ENCODE measurements at places on chromosomes 16 and 17.
A peak's percentile ranks its signal among the peaks of the same experiment; 100 is the strongest.

DNA sequence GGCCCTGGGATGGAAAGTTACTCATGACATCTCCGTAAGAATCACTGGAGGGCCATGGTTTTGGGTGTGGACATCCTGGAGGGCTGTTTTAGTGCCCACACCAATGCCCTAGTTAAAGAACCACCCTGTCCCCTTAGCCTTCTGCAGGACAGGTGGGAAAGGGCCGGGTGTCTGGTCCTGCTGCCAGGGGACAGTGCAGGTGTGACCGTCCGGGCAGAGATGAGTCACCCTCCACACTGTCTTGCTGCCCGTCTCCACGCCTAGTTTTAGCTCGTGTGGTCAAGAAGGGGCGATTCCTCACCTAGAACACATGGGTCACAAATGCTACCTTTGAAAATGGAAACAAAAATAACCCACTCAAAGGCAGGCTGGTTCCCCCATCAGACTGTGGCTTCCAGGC lies 17.0 kb downstream of the CEP295NL start:
- DNase-seq = no peak

GRCh38 chr17:1012823-1013728 lies 16.1 kb downstream of the TIMM22 start:
- no peak for DNase-seq

DNA sequence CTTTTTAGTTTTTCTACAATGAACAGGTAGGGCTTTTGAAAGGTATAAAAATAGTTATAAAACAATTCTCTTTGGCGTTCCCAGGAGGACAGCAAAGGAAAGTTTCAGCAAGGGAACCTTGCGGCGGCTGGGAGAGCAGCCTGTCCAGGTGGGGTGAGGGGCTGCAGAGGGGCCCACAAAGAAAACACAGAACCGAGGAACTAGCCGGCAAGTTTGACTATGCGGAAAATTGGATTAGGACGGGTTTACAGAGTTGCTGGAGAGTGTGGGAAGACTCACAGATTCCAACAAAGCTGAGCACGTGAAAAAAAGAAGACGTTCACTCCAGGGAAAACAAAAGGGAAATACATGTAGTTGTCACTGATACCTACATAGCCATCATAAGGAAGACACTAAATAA lies 40.2 kb upstream of the METTL16 start:
- no peak for DNase-seq

GRCh38 chr16:78984887-78985464 lies 615.6 kb downstream of the MAF start:
- DNase-seq = no peak

GRCh38 chr17:1555651-1556471 lies 6.7 kb downstream of the PITPNA start:
- DNase-seq = no peak

GRCh38 chr17:17770632-17771044 lies 66.1 kb downstream of the SREBF1 start:
- no peak for DNase-seq

GRCh38 chr16:86410081-86410480 lies 100.2 kb upstream of the FOXF1 start:
- DNase-seq = no peak

GRCh38 chr16:1036726-1037393 lies 35.7 kb upstream of the SSTR5 start:
- no peak for DNase-seq

- peak; percentile 37 for DNase-seq
Observed at GRCh38 chr16:17467923-17468540, 2.7 kb downstream of the XYLT1 start.

DNA sequence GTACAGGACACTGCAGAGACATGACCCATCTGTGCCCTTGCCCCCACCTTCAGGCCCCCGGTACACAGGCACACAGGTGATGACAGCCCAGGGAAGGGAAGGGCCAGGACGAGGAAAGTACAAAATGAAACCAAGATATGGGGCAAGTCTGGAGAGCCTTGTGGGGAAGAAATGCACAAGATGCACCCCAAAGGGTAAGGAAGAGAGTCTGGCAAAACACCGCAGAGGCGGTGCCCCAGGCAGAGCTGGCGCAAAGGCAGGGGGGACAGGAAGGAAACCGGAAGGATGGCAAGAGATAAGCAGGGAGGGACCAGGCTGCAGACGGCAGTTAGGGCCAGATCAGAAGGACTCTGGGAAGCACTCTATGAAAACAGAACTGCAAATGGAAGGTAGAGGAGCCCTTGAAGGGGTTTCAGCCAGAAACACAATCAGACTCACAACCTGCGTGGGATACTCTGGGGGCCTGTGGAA lies 81.4 kb downstream of the SLC39A11 start:
- no peak for DNase-seq

- no peak for DNase-seq
Observed at GRCh38 chr16:69589434-69590269, 23.9 kb downstream of the NFAT5 start.
